ENCODE measurements at places on chromosomes 13 and 19.

- DNase-seq: no peak
Observed at GRCh38 chr13:24038841-24039330, 121.6 kb upstream of the SPATA13 start.

- no peak for DNase-seq
Observed at GRCh38 chr19:2129486-2129885, 21.9 kb downstream of the AP3D1 start.

DNA sequence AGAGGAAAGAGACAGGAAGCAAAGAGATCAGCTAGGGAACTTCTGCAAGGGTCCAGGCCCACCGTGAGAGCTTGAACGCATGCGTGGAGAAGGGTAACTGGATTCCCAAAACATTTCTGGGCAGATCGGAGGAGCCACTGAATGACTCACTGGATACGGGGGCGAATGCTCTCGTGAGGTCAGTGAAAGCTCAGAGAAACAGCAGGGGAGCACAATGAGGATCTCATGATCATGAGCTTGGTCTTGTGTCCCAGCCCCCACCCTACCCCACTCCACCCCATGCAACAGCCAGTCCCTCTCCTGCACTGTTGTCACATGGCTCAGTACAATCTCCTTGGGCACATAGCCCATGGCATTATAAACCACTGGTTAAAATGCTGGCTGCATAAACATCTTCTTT, 40.6 kb downstream of the DCLK1 start:
- no peak for DNase-seq

GRCh38 chr19:29366757-29367156, 153.8 kb upstream of the UQCRFS1 start:
- DNase-seq: no peak

DNA sequence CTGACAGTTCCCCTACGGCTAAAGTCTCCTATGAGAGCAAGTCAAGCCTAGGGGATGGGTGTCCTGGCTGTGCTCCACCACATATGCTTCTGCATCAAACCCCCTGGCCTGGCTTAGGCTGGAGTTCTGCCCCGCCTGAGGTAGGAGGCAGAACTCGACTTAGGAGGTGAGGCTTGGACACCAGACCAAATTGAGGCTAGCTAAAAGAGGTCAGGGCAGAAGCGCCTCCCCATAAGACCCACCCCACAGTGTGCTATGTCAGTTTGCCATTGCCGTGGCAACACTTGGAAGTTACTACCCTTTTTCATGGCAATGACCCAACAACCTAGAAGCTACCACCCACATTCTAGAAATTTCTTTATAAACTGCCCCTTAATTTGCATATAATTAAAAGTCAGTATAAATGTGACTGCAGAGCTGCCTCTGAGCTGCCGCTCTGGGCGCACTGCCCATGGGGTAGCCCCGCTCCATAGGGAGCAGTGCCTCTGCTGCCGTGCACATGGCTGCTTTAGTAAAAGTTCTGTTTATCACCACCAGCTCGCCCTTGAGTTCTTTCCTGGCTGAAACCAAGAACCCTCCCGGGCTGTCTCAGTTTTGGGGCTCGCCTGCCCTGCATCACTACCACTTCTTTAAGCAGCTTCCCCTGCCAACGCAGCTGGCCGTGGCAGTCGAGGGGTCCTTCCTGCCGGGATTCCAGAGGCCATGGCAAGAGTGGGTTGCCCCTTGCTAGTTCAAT, 20.2 kb downstream of the AP1M1 start:
- DNase-seq: no peak

GRCh38 chr13:61142506-61142905, 273.1 kb downstream of the PCDH20 start:
- DNase-seq: no peak

DNA sequence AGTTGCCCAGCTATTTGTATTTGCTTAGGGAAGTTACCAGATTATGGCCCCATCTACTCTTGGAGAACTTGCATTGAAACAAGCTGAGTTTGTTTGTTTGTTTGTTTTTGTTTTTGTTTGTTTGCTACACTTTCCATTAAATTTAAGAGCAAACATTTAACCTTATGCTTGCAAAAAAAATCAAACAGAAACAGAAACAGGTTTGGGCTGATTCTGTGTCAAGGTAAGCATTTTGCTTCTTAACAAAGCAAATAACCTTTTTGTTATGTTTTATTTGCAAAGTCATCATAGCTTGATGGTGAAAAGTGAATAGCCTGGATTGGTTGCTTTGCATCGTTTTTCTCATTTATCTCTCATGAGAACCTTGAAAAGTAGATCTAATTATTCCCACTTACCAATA, 531.8 kb downstream of the EFNB2 start:
- DNase-seq: no peak

GRCh38 chr19:36939153-36939552, 23.0 kb downstream of the ZNF568 start:
- no peak for DNase-seq

DNA sequence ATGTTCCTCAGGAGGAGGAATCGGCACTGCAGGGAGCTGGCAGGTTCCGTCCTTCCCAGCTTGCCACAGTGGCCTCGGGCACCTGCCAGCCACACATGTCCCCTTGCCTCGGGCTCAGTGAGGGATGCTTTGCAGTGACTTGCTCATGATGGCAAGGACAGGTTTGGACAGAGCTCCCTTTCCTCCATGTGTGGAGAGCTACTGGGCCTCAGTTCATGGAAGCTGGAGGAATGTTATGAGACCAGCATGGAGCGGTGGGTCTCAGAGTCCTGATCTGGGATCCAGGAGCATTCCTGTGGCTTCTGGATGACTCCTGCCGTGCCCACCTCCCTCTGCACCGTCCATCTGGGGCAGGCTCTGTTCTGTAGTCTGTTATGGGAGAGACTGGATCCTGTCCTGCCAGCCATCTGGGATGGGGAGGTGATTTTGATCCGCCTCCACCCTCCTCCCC, 59.2 kb downstream of the SIPA1L3 start:
- peak; percentile 71 for DNase-seq

GRCh38 chr13:30866677-30867076, 39.4 kb upstream of the MEDAG start:
- no peak for DNase-seq

GRCh38 chr13:30870049-30870884, 35.8 kb upstream of the MEDAG start:
- DNase-seq: no peak

DNA sequence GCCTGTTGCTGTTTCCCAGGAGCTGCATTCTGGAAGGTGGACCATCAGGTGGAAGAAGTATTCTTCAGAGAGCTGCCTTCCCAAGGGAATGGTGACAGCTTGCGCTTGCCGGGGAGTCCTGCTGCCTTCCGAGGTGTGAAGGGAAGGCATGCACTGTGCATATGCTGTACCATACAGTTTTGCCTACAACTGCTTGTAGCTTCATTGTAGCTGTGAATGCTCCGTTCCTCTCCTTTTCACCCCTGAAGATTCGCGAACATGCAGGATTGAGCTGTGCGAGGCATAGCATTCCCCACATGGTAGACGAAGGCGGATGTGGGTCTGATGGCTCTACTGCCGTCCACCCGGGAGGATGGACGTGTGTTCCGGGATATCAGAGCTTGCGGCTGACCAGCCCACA, 243.2 kb upstream of the TSHZ3 start:
- DNase-seq: no peak

DNA sequence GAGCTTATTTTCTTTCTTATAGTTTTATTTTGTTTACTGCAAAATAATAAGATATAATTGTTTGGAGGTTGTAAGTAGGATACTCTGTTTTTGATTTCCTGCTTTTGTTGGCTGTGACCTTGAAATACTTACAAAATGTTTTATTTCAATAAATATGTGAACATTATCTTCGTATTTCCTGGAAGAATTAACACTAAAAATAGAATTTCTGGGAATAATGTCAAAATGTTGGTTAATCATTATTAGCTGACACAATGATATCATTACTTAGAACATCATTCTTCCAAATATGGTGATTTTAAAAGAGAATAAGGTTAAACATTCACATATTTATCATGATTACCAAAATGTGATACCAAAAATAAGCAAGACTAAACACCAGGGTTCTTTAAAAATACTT, 1148.6 kb upstream of the PRR20A start:
- no peak for DNase-seq

GRCh38 chr19:18418483-18419194, 559 bp upstream of the SSBP4 start:
- DNase-seq: no peak

GRCh38 chr19:3565139-3565538, 7.6 kb upstream of the HMG20B start:
- DNase-seq: no peak

- DNase-seq: no peak
Observed at GRCh38 chr19:1045247-1045603, 5.3 kb downstream of the ABCA7 start.

DNA sequence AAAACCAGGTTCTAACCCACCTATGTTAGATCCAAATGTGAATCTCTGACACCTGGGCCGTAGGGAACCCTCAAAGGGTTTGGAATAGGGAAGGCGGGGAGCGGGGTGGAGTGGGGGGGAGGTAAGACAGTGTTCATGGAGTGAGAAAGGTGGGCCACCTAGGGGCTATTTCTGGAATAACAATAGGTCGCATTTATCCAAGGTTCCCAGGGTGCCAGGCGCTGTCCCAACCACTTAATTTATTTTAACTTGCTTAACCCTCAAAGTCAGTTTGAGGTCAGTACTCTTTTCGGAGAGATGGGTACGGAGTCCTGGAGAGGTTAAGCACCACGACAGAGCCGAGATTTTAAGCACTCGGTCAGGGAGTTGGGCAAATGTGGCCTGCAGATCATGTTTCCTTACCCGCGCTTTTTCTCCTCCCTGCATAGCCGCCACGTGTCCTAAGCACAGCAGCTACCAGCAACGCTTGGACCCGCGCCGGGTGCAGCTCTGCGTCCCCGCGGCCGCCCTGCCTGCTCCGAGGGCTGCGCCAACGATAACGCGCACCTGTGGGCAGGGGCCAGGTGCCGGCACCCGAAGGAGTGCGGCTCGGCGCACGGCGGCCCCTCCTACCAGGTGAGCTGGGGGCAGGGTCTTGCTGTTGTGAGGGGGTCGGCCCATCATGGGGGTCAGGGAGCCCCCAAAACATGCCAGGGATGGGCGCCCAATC, 25.0 kb upstream of the FXYD3 start:
- peak; percentile 66 for DNase-seq

- DNase-seq: no peak
Observed at GRCh38 chr13:68369739-68370138, 1139.6 kb upstream of the PCDH9 start.

GRCh38 chr13:28429685-28430290, 65.1 kb downstream of the FLT1 start:
- no peak for DNase-seq

GRCh38 chr19:8017808-8018207, 12.4 kb upstream of the ELAVL1 start:
- DNase-seq: no peak

DNA sequence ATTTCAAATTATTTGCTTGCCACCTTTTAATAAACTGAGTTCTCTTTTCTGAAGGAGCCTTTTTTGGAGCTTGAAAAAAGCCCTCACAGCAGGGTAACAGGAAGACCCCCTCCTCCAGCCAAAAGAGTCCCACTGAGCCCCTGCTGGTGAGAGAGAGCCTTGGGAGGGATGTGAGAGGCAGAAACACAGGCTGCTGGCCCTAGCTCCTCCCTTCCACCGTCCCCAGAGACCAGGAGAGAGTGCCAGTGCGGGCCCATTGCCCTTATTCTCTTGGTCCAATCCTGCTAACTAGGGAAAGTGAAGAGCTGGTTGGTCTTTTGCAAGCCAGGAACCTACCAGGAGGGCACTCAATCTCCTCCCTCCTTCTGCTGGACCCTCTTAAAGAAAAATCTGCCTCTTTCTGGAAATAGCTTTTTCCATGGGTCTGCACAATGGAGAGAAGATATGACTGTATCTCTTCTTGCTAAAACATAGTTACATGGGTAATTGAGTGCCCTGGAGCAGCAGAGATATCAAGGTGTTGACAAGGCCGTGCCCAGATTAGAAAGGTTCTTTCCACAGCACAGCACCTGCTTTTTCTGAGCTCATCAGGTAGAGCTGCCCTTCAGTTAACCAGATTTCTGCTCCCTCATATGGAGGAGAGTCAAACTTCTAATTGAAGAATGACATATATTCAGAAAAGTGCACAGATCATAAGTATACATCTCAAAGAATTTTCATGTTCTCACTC, 113.9 kb downstream of the LRCH1 start:
- no peak for DNase-seq

DNA sequence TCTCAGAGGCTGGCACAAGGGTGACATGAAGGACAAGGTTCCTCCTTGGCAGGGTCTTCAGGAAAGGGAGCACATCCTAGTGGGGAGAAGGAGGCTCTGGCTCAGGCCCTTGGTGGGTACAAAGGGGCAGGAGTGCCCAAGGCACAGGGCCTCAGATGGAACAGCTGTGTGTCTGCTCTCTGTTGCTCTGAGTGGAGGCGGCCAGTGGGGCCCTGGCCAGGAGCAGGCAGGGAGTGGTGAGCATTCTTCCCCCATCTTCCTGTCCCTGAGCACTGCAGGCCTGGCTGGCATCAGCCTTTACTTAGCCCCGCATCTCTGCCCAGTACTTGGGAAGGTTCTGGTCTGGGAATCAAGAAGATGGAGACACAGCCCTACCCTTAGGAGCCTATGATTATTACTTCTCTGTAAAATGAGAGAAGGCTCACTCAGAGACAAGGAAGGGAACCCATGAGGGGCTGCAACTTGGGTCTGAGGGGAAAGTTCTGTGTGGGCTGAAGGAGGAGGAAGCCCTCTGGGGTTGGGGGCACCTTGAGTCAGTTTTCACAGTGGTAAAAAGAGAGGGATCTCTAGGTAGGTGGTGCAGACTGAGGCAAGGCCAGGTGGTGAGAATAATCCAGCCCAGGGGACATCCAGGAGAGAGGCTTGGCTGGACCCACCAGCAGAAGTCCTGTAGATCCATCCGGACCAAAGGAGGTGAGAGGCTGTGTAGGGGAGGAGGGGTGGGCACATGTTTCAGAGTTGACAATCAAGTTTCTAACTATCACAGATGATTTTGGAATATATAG, 173.5 kb downstream of the TSHZ3 start:
- DNase-seq: no peak

DNA sequence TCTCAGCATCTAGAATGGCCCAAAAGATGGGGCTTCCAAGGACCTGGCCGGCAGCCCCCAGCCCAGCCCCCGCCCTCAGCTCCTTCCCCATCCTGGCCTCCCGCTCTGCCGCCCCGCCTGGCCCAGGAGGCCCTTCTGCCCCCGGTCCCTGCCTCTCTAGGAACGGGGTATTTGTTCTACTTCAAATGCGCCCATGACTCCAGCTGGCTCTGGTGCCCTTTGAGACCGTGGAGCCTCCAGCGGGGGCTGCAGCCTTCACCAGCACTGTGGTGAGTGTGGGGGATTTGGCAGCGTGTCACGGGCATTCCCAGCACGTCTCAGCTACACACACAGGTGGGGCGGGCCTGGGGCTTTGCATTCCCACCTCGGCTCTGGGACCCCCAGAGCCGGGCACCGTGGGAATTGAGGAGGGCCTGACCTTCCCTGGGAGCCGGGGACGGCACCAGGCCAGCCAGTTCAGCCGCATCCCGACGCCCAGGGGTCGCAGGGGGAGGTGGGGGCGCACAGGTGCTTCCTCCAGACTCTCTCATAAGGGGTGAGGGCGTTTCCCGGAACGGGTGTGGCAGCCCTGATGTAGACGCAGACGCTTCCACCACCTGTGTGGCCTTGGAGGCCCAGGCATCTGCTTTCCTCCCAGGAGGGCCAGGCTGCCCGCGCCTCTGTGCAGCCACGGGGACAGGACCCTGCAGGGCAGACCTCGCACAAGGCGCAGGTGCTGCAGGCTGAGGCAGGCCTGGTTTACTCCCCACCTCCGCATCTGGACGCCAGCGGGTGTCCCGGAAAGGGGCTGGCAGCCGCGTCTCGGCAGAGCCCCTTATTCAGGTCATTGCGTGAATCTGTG, 947 bp downstream of the ATP4B start:
- no peak for DNase-seq
